ENCODE measurements at places on chromosomes 11 and 22.

GRCh38 chr11:67312187-67313021 is 9.1 kb downstream of the SSH3 start:
- no peak for DNase-seq

DNA sequence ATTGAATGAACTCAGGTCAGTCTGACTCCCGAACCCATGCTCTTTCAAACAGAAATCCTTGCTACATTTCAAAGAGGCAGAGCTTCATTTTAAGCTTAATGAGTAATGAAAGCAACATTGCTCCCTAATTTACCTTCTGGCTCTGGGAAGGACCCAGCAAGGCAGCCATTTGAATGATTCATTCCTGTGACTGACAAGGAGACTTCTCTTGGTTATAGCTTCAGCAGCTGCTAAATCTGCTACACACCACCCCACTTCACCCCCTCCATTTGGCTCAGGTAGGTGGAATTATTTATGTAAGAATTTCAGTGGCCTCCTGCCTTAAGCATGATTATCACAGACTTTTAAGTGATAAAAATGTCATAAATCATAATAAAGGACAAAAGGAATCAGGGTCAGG is 117.7 kb downstream of the KCNC1 start:
- no peak for DNase-seq

DNA sequence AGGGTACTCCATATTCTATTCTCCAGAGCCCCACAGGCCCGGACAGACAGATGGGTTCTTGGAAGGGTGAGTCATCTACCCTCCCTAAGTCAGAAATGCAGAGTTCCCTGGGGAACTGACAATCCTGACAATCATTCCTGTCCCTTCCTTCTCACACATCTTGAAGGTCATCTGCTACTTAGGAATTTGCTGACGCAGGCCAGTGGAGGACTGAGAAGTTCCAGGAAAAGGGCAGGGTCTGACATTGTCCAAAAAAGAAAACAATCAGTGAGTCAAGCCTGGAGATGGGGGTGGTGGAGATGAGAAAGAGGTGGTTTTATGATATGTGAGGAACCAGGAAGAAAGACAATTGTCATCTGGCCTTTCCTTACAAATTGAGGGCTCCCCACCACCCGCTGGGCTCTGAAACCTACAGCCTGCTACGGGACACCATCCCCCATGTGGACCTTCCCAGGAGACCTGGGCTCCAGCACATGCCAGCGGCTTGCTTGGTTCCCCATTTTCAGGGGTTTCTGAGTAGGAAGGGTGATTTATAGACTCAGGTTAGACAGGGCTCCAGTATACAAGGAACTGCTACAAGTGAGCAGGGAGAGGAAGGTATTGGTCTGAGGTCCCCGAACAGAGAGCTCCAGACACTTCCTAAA is 12.9 kb downstream of the CD59 start:
- peak; percentile 96 for DNase-seq

GRCh38 chr11:67304511-67305113 is 1.3 kb downstream of the SSH3 start:
- no peak for DNase-seq

DNA sequence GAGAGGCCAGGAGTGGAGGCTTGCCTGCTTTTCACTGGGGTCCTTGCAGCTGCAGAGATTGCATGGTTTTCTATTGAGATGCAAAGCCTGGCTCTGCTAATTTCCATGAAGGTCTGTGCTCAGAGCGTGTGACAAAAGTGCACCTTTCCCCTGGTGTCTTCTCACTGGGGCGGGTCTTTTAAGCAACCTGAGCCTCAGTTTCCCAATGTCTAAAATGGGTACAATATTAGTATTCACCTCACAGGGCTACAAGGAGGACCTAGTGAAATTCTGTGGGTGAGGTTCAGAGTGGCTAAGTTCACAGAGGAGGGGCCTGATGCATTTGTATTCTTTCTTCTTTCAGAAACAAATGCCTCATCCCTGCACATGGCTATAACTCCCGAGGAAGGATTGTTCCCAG is 20.3 kb downstream of the PPM1F start:
- DNase-seq, result no peak

DNA sequence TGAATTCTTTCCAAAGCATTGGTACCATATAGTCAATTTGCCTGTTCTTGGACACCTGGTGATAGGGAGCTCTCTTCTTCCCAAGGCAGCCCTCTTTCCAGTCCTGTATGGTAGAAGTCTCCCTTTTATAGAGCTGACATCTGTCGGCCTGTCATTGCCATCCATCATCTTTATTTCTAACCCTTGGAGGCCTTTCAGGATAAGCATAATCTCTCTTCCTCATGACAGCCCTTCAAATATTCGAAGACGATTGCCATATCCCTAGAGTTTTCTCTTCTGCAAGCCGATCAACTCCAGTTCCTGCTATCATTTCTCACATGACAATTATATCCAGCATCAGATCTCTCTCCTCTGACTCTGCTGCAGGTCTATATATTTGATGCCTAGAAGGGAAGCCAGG is 32.7 kb upstream of the SYN3 start:
- DNase-seq, result no peak

DNA sequence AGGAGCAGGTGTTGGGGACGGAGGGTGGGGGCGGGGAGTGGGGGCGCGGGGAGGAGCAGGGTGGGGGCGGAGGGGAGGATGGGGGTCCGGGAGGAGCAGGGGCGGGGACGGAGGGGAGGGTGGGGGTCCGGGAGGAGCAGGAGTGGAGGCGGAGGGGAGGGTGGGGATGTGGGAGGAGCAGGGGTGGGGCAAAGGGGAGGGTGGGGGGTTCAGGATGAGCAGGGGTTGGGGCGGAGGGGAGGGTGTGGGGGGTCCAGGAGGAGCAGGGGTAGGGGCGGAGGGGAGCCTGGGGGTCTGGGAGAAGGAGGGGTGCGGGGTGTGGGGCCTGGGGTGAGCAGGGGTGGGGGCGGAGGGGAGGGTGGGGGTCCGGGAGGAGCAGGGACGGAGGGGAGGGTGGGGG is 17.1 kb downstream of the CRELD2 start:
- no peak for DNase-seq

- peak; percentile 81 for DNase-seq
Observed at GRCh38 chr11:75313513-75314272, 37.8 kb downstream of the ARRB1 start.

DNA sequence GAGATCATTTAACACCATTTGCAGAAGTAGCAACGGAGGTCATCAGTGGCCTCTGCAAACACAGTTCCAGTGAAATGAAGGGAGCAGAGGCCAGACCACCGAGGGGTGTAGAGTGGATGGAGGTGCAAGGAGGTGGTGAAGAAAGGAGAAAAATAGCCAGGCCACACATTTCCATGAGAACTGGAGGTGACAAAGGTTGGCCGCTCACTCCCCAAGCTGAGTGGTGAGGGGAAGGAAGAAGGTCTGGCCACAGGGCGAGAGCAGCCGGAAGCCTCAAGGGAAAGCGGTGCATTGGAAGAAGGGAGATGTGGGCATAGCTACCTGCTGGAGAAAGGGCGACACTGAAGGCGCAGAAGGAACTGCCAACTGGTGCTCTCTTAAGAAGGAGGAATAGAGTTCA is 20.1 kb upstream of the TMPRSS4 start:
- no peak for DNase-seq

GRCh38 chr11:84476581-84476980 is 1150.6 kb downstream of the DLG2 start:
- DNase-seq, result no peak

DNA sequence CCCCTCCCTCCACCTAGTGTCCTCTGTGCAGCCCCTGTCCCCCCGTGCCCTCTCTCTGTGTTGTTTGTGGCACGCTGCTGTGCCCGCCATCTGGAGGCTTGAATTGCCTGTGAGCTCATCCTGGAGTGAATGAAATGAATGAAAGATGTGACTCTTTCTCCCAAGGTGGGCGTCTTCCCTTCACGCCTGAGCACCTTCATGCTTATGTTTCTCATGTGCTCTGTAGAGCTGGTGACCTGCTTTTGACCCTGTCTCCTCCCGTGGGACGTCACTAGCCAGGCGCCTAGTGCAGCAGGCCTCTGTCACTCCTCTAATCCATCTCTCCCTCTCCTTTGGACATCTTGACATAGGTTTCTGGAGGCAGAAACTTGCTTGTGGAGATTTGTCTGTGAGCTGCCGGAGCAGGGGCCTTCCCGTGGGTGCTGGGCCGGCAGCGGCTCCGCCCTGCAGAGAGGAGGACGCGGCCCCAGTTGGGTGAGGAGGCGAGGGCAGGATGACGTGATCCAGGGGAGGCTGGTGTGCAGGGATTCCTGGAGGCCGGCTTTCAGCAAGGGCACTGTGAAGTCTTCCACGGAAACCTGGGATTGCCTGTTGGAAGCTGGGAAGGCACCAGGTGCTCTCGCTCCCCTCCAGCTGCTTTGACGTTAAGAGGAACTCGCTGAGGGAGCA is 40.6 kb downstream of the MUC6 start:
- DNase-seq, result no peak

- DNase-seq, result no peak
Observed at GRCh38 chr11:108543316-108543964, 45.3 kb upstream of the POGLUT3 start.

DNA sequence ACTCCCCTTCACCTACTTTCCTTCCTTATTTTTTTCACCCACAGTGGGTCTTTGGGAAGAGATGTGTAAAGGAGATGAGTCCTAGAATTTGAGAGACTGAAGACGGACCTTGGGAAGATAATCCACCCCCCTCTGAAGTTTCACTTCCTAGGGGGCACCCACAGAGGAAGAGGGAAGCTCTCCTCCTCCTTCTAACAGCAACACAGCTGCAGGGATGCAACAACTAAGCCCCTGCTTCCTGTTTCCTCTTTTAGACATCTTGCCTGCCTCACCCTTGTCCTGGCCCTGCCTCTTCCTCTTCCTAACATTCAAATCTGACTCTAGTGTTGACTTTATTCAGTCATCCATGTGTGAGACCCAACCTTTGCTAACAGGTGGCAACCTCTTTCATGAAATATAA is 424.6 kb downstream of the BUD13 start:
- no peak for DNase-seq

DNA sequence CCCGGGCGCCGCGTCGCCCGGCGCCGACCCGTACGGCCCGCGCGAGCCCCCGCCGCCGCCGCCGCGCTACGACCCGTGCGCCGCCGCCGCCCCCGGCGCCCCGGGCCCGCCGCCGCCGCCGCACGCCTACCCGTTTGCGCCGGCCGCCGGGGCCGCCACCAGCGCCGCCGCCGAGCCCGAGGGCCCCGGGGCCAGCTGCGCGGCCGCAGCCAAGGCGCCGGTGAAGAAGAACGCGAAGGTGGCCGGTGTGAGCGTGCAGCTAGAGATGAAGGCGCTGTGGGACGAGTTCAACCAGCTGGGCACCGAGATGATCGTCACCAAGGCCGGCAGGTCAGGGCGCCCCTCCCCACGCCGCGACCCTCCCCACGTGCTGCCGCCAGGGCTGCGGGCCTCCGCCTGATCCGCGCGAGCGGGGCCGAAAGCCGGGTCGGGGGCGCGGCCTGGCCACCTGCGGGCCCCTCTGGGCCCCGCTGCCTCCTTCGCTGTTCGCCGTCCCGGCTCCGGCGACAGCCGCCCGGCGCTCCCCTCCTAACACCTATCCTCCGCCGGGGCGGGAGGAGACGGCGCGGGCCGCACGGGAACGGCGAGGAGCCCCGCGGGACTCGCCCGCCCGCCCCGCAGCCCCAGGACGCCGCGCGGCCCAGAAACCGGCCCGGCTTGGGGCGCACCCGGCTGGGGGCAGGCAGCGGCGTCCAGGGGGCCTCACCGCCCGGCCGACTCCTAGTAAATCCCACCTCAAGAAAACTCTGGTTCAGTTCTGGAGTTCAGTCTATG is 560 bp downstream of the TBX1 start:
- no peak for DNase-seq

DNA sequence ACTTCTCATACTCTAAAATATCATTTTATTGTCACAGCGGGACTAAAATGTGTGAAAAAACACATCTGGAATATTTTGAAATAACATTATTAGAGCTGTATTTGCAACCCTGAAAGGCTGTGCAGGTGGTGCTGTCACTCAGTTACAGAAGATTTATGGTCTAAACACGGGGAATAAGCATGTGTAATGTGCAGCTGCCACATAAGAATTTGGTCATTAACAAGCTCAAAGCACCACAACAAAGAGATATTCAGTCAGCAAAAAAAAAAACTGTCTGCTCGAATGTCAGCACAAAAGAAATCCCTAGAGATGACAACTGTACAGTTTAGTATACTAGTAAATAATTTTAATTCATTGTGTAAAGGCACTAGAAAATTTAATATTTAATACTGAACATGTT is 31.3 kb downstream of the TMEM123 start:
- DNase-seq, result no peak

DNA sequence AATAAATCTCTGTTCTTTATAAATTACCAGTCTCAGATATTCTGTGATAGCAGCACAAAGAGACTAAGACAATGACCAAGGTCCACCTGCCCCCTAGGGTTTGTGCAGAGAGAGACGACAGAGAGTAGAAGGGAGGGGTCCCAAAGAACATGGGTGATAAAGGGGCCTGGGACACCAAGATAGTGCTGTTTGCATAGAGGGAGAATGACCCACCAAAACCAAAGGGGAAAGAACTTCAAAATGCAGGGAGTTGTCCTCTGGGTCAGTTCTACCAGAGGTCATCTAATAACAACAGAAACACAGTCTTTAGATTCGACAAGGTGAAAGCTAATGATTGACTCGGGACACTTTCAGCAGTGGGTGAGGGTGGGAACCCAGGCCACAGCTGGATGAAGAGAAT is 23.7 kb downstream of the FAM227A start:
- DNase-seq, result no peak

DNA sequence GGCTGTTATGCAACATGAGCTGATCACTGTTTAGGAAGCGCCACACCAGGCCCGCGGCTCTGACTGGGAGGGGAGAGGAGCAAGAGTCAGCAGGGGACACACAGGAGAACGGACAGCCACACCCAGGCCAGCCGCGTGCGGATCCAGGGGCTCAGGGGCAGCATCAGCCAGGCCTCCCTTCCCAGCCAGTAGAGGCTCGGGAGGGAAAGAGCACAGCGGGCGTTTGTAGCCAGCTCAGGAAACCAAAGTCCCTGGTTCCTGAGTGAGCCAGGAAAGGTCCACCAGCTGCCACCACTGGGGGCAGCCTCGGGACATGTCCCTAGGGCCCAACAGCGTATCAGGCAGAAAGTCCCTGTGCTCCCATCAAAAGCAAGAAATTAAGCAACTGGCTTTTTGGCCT is 71.8 kb upstream of the PITPNB start:
- peak; percentile 8 for DNase-seq

All from IMR-90 (cell line).